ENCODE measurements at places on chromosomes 16 and 17.

GRCh38 chr17:60390186-60390585 lies 1.7 kb downstream of the USP32 start:
- DNase-seq, result no peak

- no peak for DNase-seq
Observed at GRCh38 chr16:68776821-68777485, 39.9 kb downstream of the CDH1 start.

- no peak for DNase-seq
Observed at GRCh38 chr17:11610999-11611566, 12.8 kb downstream of the DNAH9 start.

DNA sequence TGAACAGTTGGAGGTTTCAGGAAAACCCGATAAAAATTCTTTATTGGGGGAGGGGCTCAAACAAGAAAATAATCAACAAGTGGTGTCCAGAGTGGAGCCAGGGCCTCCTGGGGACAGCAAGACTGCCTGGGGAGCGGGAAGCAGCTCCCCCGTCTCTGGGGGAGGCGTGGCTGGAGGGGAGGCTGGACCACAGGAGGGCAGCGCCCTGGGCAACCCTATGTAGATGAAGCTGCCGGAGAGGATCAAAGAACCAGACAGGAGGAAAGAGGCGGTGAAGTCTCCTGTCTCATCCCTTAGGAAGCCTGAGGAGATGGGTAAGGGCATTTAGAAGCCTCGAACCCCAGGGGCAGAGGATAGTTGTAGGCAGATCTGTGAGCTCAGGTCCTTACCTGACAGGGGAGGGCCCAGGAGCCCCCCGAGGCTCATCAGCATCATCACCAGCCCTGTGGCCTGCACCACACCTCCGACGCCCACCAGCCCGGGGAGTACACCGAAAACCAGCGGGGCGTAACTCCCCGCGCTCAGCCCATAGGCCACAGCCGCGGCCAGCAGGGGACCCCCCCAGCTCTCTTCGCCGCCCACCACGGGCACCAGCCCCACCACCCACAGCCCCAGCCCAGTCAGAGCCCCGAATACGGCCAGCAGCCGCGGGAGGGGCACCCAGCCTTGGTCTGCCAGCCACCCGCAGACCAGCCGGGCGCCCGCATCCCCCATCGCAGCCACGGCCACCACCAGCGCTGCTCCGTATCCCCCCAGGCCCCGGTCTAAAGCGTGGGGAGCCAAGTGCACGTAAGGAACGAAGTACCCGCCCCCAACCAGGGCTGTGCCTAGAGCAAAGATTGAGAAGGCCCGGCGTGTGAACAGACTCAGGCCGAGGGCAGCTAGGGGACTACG lies 2.0 kb downstream of the SLC16A11 start:
- DNase-seq, result no peak

- DNase-seq, result no peak
Observed at GRCh38 chr16:85369741-85370528, 243.2 kb upstream of the GSE1 start.

DNA sequence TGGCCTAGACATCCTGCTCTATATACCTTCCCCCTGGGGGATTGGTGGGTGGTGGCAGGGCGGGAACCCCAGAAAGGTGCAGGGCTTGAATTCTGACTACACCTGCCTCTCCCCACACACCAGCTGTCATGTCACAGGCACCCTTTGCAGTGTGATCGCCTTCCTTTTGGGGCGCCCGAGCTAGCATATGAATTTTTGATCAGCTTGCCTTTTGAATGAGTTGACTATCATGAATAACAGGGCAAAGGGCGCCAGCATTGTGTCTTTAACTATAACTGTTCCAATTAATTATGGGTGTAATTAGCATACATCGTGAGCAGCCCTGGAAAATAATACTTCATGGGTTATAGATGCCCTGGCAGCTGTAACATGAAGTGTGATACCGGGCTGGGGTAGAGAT lies 72.7 kb downstream of the CYLD start:
- no peak for DNase-seq

GRCh38 chr16:21159281-21159951 lies 942 bp downstream of the LDAF1 start:
- no peak for DNase-seq

- DNase-seq, result no peak
Observed at GRCh38 chr16:52963212-52963854, 89.4 kb downstream of the CHD9NB start.

GRCh38 chr16:79012671-79013434 lies 587.7 kb downstream of the MAF start:
- DNase-seq, result no peak

- DNase-seq, result no peak
Observed at GRCh38 chr17:298791-299450, 53.7 kb downstream of the RPH3AL start.

- DNase-seq, result no peak
Observed at GRCh38 chr17:78014646-78015045, 56.1 kb downstream of the TNRC6C start.

DNA sequence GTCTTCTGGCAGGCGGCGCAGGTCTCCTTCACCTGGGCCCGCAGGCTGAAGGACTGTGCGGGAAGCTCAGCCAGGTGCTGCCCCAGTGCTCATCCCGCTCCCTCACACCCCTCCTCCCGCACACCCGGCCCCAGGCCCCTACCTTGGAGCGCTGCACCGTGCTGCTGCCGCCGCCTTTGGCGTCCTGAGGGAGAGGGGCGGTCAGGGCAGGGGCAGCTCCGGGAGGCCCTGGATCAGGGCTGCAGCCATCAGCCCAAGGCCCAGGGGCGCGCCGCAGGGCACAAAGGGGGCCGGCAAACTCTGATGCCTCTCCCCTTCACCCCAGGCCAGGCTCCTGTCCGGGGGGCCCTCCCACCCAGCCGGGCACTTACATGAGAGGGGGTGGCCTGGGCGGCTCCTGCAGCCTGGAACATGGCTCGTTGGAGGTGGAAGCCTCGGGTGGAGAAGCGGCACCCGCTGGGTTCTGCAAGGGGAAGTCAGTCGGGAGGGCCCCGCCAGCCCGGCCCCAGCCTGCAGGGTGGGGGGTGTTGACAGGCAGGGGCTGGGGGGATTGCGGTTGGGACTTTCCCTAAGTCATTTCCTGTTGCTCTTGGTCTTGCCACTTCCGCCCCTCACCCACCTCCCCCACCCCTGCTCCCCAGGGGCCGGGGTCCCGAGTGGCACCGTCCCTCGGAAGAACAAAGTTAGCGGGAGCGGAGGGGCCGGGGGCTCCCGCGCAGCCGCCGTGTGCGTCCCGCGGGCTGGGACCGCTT lies 863 bp downstream of the LIMD2 start:
- no peak for DNase-seq

GRCh38 chr16:72187551-72187950 lies 15.6 kb upstream of the PMFBP1 start:
- no peak for DNase-seq

DNA sequence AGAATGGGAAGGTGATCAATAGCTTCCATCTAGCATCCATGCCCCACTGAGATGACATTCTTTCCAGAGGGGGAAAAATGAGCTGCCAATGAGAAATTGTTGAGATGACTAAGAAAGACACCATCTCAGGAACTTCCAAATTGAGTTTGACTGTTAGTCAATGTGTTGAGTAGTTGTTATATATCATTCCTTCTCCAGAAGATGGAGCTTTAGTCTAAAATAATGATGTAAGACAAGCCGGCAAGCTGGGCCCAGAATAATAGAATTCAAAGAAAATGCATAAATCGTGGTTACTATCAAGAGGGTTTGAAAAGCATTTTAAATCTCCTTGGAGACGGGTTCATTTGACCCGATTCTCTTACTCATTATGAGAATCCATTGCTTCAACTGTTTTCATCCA lies 71.0 kb upstream of the ATF7IP2 start:
- DNase-seq, result no peak

DNA sequence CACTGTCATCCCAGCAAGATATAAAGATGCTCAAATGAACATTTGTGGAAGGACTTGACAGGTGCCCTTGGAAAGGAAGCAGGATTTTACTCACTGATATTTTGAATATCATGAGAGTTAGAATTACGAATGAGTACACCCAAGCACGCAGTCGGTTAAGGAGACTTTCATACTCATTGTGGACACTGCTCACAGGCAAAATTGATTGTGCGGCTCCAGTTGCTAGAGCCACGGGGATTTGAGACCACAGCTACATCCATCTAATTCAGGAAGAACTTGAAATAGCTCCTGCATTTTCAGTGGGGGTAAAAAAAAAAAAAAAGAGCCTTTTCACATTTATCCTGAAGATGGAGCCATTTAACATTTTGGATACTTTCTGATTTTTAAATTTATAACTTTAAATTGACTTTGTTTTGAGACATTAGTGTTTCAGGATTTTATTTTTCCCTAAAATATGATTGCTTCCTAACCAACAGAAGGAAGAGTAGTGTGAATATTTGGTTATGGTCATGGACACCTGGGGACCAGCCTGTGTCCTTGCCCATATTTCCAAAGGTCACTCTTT lies 1080.1 kb upstream of the EEF2KMT start:
- DNase-seq, result no peak

- DNase-seq, result no peak
Observed at GRCh38 chr17:32239456-32239855, 26.2 kb upstream of the RHBDL3 start.

GRCh38 chr17:8912084-8912981 lies 44.9 kb upstream of the PIK3R6 start:
- DNase-seq, result no peak

DNA sequence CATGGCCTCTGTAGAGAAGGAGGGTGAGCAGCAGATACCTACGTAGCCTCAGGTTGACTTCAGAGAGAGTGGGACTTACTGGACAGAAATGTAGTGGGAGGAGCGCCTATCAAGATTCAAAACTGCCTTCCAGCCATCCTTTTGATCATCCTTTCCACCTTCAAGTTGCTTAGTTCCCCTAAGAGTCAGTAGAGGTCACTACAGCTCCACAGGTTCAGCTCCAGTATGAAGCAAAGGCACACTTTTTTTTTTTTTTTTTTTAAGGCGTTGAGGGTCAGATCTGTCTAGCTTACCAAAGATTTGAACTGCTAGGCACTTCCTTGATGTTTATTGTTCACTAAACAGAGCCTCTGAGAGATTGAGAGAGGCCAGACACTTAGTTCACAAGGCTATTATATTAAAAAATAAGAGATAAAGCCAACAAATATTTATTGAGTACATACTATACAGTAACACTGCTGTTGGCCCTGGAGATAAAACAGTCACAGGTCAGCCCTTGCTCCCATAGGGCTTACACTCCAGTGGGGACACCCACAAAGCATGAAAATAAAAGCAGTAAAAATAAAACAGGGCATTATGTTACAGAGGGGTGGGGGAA lies 3.1 kb downstream of the RNF227 start:
- no peak for DNase-seq

DNA sequence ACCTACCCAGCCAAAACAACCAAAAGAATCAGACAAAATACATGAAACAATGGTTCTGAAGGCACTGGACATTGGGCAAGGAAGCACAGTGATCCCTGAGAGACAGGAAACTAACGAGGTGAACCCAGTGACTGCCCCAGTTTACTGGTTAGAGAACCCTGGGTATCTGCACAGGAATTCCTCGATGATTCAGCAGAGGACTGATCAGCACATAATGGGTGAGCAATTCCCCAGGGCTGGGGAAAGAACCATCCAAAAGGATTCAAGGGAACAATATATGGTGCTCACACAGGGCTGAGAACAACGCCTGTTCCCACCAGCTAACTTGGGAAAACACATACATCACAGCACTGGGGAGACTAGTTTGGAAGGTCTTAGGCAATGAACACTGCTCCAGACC lies 167.2 kb downstream of the PARN start:
- DNase-seq, result no peak

- no peak for DNase-seq
Observed at GRCh38 chr17:6162892-6163291, 92.7 kb downstream of the WSCD1 start.

DNA sequence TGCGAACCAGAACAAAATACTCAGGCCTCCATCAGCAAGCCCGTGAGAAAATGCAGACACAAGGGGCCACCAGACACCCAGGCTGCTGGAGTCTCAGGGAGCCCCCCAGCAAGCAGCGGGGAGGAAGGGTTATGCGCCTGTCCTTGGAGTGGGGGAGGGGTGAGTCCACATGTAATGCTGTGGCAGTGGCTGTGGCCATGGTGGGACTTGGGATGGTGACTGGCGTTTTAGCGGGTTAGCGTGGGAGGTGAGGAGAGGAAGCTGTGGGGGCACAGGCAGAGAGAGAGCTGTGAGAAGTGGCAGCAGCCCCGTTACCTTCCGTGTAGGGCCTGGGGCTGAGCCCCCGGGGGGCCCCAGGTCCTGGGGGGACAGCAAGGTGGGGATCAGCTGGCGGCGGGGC lies 58.3 kb downstream of the SRCIN1 start:
- DNase-seq, result no peak

DNA sequence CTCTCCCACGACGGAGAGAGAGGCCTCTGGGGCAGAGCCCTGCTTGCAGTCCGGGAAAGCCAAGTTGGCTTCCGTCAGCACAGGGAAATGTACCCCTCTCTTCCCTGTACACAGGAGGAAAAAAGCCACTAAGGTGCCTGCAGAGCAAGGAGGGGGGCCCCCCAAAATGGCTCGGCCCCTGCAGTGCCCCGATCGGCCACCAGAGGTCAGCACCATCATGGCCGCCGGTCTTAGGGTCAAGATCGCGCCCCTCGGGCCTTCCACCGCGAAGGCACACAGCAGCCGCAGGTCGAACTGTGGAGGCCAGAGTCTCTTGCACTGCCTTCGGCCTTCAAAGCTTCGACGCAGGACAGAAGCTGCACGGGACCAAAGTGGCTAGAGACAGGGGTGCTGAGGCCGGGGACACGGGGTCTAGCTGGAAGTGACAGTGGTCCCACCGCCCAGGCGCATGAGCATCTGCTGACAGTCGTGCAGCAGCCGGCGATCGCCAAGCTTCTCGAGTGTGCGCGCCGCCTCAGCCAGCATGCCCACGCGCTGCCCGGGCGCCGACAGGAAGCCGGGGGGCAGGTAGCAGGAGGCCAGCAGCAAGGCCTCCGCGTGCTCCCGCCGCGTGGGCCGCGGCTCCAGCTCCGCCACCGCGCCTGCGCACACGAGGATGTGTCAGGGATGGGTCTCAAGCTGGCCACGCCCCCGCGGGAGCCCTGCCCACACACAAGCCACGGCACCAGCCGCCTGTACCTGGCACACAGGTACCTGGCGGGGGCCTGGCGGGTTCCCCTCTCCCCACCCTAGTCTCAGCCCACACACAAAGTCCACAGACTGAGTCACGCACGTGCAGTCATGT lies 24.4 kb downstream of the SREBF1 start:
- DNase-seq, result no peak

- no peak for DNase-seq
Observed at GRCh38 chr16:54636221-54636793, 294.4 kb upstream of the IRX5 start.

DNA sequence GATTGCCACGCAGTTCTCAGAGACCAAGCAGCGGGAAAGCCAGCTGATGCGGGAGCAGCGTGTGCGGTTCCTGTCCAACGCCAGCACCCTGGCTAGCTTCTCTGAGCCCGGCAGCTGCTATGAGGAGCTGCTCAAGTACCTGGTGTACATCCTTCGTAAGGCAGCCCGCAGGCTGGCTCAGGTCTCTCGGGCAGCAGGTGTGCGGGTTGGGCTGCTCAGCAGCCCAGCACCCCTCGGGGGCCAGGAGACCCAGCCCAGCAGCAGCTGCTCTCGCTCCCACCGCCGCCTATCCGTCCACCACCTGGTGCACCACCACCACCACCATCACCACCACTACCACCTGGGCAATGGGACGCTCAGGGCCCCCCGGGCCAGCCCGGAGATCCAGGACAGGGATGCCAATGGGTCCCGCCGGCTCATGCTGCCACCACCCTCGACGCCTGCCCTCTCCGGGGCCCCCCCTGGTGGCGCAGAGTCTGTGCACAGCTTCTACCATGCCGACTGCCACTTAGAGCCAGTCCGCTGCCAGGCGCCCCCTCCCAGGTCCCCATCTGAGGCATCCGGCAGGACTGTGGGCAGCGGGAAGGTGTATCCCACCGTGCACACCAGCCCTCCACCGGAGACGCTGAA lies 15.2 kb downstream of the CACNA1G start:
- no peak for DNase-seq

GRCh38 chr16:14634389-14634725 lies 1.6 kb downstream of the BFAR start:
- no peak for DNase-seq
